ENCODE measurements at places on chromosomes 1 and 21.

DNA sequence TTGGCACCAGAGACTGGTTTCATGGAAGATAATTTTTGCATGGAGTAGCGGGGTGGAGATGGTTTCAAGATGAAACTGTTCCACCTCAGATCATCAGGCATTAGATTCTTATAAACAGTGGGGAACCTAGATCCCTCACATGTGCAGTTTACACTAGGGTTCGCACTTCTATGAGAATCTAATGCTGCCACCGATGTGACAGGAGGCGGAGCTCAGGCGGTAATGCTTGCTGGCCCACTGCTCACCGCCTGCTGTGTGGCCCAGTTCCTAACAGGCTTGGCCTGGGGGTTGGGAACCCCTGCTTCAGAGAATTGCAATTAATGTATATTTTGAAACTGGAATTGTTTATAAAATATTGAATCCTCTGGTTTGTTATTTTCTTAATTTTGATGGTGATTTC lies 92.1 kb downstream of the NRIP1 start:
- no peak for DNase-seq

DNA sequence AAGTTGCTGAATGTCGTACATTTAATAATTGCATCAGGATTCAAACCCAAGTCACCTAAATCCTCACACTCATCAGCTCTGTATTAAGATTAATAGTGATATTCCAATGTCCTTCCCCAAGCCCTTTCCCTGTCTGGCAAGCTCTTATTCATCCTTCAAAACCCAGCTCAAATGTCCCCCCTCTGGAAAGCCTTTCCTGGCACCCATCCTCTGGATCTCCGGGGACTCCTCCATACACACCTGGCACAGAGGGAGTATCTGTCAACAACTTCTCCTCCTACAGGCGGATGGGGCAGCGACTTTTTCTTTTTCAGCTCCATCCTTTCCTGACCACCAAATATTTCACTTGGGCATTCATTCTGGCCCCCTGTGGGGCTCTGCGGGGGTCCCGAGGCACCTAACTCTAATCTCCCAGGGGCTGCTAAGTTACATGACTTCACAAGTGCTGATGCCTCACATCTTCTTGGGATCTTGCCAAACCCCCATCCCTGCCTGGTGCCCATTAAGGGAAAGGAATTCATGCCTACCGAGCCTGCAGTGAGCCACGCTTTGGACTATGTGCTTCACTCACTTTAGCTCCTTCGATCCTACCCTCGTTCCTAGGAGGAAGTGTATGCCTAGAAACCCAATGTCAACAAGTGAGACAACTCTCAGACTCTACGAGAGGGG lies 15.2 kb downstream of the TINAGL1 start:
- DNase-seq = no peak

DNA sequence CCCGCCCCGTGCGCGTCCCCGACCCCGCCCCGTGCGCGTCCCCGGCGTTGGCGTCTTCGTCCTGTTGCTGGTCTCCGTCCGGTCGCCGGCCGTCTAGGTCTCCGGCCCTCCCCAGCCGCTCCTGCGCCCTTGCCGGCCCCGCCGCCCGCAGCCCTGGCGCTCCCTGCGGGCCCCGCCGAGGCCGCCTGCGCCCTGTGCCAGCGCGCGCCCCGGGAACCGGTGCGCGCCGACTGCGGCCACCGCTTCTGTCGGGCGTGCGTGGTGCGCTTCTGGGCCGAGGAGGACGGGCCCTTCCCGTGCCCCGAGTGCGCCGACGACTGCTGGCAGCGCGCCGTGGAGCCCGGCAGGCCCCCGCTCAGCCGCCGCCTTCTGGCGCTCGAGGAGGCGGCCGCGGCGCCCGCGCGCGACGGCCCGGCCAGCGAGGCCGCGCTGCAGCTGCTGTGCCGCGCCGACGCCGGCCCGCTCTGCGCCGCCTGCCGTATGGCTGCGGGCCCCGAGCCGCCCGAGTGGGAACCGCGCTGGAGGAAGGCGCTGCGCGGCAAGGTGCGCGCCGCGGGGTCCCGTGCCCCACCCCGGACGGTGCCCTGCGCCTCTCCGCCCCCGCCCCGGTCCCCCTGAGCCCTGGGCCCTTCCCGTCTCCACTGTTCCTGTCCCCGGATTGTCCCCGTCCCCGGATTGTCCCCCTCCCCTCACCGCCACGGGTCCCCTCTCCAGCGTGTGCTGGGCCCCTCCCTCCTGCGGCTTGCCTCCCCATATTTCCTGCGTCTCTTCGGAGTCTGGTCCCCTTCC lies at the start of gene RNF187:
TSS of gene RNF187 (plus strand) at position 47 of the 789 bp plus-strand sequence.
- DNase-seq = peak; percentile 76

DNA sequence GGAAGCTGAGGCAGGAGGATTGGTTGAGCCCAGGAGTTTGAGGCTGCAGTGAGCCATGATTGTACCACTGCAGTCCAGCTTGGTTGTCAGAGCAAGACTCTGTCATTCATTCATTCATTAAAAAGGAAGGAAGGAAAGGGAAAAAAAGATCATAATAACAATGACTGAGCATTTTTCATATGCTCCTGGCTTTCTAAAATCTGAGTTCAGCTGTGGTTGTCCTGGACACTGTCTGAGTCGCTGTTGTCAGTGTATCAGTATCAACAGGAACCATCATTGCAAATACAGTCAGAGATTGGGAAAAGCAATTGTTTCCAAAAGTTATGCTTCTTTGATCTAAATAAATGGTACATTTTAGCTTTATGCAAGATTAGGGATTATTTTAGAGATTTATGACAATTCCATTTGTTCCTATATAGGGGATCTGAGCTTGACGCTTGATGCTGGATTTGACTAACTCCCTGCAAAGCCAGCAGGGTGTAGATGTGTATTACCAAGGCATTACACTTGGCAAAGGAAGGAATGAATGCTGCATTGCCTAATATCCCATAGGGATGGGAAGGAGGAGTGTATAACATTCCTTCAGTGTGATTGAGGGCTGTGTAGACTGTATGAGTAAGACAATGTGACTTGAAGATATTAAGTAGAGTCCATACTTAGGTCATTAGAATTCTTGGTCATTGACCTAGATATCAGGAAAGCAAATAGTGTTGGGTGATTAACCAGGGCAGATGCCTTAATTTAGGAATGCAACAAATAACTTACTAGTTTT lies 100.2 kb downstream of the DISP1 start:
- DNase-seq = no peak

DNA sequence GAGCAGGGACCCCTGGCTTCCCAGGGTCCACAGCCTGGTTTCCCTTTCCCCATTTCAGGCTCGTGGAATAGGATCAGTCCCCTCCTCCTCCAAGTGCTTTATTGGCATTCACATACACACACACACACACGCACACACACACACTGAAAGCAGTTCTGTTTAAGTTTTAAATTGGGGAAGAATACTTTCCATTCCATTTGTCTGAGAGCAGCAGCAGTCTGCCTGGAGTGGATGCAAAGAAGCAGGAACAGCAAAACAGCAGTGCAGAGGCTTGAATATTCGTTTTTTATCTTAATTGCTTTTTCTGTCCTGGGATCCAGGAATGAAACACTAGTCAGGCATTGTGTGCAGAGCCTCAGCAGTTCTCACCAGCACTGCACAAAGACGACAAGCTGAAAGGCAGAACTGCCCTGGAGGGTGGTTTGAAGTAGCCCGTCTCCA lies 7.1 kb downstream of the CYB561D1 start:
- DNase-seq = no peak

DNA sequence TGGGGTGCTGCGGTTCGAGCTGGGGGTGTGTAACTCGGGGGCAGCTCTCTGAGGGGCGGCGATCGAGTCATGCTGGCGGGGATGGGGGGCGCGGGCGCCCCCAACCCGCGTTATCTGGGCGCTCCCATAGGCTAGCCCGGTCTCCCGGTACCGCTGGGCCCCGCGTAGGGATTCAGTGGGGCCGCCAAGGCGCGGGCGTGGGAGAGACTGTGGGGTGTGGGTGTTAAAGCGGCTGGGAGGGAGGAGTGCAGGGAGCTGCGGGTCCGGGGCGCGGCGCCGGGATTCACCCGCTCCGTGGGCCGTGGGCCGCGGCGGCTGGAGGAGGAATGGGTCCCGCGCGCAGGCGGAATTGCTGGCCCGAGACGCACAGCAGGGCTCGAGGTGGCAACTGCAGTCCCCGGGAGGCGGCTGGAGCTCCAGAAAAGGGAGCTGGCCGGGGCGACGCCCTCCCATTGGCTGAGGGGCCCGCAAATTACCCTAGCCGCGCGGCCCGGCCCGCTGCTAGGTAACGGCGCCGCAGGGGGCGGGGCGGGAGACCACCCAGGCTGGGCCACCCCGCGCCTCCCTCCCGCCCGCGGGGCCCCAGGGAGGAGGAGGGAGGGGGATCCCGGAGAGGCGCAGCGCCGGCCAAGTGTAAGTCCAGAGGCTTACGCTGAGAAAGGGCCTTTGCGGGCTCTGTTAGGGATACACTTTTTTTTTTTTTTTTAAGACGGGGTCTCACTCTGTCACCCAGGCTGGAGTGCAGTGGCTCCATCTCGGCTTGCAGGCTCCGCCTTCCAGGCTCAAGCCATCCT lies at the start of gene PTCH2:
TSS of gene PTCH2 (minus strand) at position 392 of the 794 bp plus-strand sequence. CDS start at position 71, 321 bp downstream.
- DNase-seq = peak; percentile 75

GRCh38 chr1:230629511-230629910 lies 12.8 kb upstream of the COG2 start:
- DNase-seq = no peak

GRCh38 chr1:83029916-83030315 lies 969.0 kb downstream of the TTLL7 start:
- no peak for DNase-seq

GRCh38 chr1:21935891-21936365 lies 1.2 kb downstream of the HSPG2 start:
- no peak for DNase-seq

Data from activated CD8-positive, alpha-beta memory T cell treated with anti-CD3 and anti-CD28 coated beads for 24 hours (primary cell).